ENCODE measurements at places on chromosomes 5 and 9.

DNA sequence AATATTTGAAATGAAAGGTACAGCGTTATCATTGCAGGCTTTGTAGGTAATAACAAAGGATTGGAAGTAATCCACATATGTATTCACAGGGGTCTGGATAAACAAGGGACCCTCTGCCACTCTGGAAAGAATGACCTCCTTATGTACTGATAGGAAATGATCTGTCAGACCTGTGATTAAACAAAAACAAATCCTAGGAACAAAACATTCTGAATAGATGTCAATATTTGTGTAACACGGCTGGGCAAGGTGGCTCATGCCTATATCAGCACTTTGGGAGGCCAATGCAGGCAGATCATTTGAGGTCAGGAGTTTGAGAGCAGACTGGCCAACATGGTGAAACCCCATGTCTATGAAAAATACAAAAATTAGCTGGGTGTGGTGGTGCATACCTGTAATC lies 42.3 kb downstream of the NSUN2 start:
- no peak for DNase-seq

DNA sequence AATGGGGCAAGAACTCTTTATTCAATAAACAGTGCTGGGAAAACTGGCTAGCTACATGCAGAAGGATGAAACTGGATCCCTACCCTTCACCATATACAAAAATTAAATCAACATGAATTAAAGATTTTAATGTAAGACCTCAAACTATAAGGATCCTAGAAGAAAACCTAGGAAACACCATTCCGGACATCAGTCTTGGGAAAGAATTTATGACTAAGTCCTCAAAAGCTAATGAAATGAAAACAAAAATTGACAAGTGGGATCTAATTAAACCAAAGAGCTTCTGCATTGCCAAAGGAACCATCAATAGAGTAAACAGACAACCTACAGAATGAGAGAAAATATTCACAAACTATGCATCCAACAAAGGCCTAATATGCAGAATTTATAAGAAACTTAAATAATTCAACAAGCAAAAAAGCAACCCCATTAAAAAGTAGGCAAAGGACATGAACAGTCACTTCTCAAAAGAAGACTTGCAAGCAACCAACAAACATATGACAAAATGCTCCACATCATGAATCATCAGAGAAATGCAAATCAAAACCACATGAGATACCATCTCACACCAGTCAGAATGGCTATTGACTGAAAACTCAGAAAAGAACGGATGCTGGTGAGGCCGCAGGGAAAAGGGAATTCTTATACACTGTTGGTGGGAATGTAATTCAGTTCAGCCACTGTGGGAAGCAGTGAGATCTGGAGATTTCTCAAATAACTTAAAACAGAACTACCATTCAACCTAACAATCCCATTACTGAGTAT lies 104.3 kb upstream of the MAP3K1 start:
- no peak for DNase-seq

DNA sequence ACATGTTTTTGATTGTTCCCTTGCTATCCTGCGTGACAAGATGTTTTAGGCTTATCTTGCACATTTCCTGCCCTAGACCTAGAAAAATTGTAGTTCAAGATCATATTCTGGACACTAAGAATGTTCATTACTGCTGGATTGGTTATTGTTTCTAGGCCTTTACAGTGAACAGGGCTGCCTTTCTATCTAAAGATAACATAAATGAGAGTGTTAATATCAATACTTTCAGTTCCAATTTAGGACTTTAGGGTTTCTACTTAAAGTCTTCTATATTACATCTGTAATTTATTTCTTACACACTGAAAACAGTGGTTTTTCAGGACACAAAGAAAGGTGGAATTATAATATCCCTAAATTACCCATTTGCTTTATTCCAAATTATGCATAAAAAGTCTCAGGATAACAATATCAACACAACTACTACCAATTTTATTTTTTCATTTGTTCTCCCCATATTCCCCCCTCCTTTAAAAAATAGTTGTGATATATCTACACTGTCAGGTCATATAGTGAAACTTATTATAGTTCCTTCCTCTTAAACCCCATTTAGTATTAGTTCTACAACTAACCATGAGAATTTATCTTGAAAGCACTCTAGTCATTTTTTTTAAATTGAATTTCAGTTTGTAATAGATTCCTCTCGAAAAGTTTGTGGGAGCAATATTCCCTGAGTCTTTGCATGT lies 293.9 kb upstream of the RIOK2 start:
- DNase-seq, result no peak

GRCh38 chr5:123795688-123796087 lies 283.7 kb downstream of the CSNK1G3 start:
- DNase-seq, result no peak

GRCh38 chr5:131252824-131253171 lies 11.1 kb upstream of the CDC42SE2 start:
- peak; percentile 63 for DNase-seq

DNA sequence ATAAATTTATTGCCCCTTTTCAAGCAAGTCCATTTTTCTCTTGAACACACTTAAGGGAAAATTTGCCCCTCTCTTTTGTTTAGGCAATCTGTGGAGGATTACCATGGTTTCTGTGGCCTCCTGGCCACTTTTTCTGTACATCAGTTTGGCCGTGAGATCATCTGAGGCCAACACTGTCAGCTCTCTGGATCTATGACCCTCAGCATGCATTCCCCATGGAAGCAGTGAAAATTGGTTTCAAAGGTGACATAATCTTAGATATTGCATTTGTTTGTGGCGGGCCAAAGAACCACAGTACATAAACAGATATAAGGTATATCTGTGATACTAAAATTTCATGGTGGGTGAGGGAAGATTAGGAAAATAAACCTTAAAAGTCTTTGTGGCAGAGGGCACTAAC lies 4.6 kb upstream of the ZNF474 start:
- DNase-seq, result no peak

DNA sequence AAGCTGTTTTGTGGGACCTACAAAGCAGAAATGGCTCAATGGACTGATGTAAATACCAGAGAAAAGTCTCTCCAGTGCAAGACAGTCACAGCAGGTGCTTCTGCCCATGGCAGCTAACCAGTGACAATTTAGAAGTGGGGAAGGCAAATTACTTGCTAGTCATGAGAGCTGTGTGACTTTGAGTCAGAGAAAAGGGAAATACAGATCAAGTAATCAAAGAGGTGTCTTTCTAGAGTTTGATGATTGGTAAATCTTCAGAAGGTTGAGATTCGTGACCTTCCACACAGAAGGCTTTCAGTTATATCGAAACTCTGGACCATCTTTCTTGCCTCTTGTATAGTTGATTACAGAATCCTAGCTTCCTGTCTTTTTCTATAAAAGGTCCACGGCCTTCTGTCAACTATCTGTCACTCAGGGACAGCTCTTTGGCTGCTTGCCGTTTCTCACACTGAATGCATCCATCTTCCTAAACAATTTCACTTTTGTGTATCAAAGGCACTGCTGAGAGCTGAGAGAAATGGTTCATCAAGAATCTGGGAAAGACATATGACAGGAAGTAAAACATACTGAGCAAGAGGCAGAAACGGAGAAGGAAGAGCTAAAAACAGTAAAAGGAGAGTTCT lies 993.9 kb upstream of the ACO1 start:
- no peak for DNase-seq

Data from mucosa of gallbladder (tissue), 1 donor.